Fibroblast of skin of back (primary cell): ENCODE measurements at places on chromosomes 1 and 21.

GRCh38 chr1:25700144-25700523 is 83.5 kb downstream of the MAN1C1 start:
- peak; percentile 59 for DNase-seq

GRCh38 chr1:157992031-157992832 is 1.2 kb upstream of the KIRREL1 start:
- DNase-seq: peak; percentile 75

DNA sequence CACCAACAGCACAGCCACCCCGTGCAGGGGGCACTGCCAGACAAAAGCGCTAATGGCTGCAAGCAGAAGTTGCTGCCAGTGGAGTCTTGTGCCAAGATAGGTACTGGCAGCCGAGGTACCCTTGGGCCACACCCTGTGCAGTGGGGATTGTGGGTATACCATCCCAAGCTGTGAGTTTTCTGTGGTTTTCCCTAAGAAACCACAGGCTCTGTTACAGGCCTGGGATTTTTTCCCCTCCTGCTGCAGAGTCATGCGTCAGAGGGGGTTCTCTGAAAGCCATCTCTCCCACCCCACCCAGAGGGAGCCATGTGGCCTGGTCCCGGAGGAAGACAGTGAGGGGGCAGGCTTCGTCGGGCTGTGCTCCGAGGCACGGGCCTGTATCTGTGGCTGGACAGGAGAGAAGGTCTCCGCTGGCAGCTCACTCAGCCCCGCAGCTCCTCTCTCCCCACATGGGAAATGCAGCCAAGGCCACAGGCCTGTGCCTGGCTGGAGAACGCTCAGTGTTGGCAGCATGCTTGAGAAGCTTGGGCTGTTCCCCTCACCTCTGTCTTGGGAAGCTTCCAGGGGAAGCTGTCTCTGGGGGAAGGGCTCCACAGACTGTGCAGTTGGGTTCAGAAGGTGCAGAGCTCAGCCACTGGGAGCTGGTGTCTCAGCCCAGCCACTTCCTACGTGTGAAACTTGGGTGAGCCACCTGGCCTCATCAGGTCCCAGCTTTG is 42.5 kb downstream of the NEK2 start:
- peak; percentile 93 for DNase-seq

DNA sequence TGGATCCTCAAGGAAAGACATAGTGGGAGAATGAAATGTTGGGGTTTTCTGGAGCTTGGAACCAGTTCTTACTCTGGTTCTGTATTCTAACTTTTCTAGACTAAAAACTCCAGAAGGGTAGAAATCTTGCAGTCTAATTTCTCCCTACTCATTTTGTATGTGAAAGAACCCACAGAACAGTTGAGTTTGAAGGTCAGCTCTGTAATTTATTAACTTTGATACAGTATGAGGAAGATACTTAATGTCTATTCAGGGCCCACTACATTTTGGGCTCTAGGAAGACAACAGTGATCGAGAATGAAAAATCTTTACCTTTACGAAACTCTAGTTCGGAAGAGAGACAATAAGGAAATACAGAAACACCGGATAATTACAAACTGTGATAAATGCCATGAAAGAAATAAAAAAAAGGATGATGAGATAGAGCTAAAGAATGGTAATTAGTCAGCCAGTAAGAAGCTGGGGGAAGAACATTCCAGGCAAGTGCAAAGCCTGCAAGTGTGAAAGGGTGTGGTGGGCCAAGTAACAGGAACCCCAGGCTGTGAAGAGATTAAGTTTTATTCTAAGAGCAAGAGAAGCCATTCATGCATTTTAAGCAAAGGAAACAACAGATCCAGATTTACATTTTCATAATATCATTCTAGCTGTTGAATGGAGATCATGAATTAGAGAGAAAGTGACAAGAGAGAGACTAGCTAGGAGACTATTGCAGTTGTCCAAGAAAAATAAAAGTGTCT is 159.9 kb upstream of the HMCN1 start:
- peak; percentile 70 for DNase-seq

DNA sequence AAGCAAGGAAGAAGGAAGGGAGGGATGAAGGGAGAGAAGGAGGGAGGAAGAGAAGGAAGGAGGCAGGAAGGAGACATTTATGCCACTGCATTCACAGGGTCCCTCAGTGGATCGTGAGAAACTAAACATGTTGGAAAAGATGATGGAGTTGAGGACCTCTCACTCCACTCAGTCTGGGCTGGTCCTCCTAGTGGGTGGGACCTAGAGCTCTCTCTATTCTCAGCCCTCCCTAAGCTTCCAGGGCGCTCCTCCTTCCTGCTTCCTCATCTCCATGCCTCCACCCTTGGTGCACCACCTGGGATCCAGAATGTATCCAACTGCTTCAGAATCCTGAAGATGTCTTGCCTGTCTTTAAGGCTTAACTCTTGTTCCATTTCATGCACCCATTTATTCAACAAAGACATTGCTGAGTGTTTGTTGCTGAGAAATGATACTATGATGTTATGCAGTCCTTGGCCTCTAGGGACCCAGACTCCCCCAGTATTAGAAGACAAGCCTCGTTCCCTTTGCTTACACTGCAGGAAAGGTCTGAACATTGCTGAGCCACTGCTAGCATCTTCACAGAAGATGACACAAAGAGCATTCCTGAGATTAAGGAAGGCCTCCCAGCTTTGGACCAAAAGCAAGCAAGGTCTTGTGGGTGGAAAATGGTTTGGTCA is 88.5 kb downstream of the BEND5 start:
- peak; percentile 21 for DNase-seq

- DNase-seq: peak; percentile 36
Measured at GRCh38 chr1:186494832-186495271, 33.9 kb upstream of the PDC start.

DNA sequence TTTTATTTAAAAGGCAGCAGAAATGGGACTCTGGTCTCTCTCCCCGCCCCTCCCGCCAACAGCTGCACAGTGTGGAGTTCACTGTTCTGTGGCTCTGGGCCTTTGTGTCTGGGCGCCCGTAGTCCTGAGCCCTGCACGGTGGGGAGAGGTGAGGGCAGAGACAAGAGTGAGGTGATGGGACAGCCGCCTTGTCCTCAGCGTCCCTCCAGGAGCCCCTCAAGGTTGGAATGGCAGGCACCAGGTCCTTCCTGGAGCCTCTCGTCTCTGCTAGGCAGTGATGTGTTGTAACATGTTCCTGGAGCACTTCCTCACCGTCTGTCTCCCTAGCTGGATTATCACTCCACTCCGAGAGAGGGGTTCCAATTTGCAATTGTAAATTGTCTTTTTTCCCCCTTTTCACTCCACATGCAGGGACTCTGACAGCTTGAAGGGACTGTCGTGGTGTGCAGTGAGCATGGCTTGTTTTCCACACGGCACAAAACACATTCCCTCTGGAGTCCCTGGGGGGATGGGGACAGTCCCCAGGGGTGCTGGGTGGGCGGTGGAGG is 44.6 kb upstream of the C1orf174 start:
- DNase-seq: no peak

DNA sequence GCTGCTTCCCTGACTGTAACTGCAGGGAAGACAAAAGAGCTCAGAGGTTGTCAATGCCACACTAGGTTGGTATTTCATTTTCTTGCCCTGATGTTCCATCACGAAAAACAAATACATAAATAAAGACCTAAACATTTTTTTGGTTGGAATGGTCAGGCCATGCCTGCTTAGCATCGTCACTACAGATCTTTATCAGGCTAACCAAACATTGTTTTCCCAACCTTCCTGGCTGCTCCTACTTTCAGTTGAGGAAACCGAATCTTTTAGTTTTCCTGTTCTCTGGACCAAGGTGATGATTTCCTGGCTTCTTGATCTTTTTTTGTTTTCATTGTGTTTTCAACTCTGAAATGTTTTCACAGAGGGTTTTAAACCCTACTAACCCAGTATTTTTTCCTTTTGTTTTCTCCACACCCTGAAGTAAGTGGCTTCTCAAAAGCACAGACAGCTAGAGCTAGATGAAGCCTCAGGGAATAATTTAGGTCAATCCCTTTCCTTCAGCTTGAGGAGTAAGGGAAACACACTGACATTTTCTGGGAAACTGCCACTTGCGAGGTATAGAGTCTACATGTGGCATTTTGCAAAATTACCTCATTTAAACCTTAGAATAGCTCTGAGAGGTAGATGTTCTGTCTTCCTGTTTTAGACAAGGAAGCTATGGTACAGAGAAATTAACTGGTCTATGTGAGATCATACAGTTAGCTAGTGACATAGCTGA is 67.2 kb upstream of the CNN3 start:
- no peak for DNase-seq
